Stimulated activated CD8-positive, alpha-beta memory T cell treated with anti-CD3 and anti-CD28 coated beads, Interleukin-2, amount 100 ng/mL, for 48 hours (primary cell): ENCODE measurements at places on chromosomes 16 and 17.

- DNase-seq = no peak
These were observed 7.5 kb downstream of the NATD1 start for GRCh38 chr17:21245639-21246084.

- DNase-seq = no peak
These were observed 144.3 kb upstream of the CACNG3 start for GRCh38 chr16:24111724-24112302.

- no peak for DNase-seq
These were observed 16.8 kb upstream of the MYO15B start for GRCh38 chr17:75570772-75571171.

GRCh38 chr16:65936096-65936495 lies 430.4 kb upstream of the CDH5 start:
- DNase-seq = no peak

DNA sequence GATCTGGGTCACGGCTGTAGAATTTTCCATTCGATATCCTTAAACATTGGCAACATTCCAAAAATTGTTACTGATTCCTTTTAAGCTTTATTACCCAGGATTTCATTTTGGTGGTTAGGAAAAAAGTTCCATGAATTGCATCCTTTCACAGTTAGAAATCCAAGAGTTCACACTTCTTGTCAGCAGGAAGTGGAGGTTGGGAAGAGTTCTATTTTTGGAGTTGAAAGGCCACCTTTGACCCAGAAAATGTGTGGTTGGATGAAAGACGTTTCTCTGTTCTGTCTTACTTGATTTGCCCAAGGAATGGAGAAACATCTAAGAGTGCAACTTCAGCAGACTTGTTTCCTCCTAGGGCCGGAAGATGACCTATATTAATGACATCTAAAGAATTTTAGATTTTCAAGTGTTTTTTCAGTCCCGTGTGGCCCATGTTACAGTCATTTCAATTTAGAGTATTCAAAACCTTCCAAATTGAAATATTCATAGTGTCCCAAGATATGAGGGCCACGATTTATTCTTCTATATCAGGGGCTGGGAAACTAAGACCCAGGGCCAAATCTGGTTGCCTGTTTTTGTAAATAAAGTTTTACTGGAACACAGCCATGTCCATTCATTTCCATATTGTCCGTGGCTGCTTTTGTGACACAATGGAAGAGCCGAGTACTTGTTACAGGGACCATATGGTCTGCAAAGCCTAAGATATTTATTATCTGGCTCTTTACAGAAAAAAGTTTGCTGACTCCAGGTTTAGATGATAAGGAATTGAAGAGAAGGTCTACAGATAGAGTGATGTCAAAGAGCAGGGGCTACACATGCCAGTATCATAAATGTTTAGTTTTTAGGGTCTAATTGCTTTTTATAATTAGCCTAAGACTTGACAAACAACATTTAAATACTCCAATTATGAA lies 50.2 kb downstream of the CDK5R1 start:
- no peak for DNase-seq

GRCh38 chr16:87956365-87957231 lies 5.4 kb downstream of the BANP start:
- DNase-seq = peak; percentile 68

- DNase-seq = no peak
These were observed at the start of gene RBFOX1 for GRCh38 chr16:7332611-7333010. Gene RBFOX1, plus strand, starts transcription at chr16:7332845.
